Nucleus accumbens (tissue), 56 donors: ENCODE measurements at places on chromosomes 2 and 18.

GRCh38 chr18:43542016-43542415, 264.7 kb upstream of the SYT4 start:
- no peak for DNase-seq

DNA sequence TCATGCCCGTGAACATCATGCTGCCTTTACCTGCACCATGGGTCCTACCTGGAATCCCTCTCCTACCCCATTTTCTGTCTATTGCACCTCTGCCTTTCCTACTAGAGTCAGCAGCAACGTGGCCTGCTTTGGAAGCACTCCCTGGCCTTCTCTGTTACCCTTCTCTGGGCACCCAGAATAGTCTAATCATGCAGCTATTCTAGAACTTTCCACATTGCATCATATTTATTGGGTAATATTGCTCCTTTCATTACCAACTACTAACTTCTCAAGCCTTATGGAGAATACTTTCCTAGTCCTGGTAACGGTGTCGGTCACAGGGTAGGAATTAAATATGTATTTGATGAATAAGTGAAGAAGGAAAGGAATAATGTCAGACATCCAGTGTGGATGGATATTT, 33.3 kb upstream of the CREG2 start:
- DNase-seq, result no peak

GRCh38 chr2:40592218-40592617, 140.3 kb upstream of the SLC8A1 start:
- no peak for DNase-seq

- no peak for DNase-seq
Measured at GRCh38 chr2:224401641-224402342, at the start of gene FAM124B. FAM124B (minus strand) TSS chr2:224402107; CDS start chr2:224401768, 339 bp downstream.

GRCh38 chr2:224405412-224405811, 3.5 kb upstream of the FAM124B start:
- DNase-seq, result no peak

DNA sequence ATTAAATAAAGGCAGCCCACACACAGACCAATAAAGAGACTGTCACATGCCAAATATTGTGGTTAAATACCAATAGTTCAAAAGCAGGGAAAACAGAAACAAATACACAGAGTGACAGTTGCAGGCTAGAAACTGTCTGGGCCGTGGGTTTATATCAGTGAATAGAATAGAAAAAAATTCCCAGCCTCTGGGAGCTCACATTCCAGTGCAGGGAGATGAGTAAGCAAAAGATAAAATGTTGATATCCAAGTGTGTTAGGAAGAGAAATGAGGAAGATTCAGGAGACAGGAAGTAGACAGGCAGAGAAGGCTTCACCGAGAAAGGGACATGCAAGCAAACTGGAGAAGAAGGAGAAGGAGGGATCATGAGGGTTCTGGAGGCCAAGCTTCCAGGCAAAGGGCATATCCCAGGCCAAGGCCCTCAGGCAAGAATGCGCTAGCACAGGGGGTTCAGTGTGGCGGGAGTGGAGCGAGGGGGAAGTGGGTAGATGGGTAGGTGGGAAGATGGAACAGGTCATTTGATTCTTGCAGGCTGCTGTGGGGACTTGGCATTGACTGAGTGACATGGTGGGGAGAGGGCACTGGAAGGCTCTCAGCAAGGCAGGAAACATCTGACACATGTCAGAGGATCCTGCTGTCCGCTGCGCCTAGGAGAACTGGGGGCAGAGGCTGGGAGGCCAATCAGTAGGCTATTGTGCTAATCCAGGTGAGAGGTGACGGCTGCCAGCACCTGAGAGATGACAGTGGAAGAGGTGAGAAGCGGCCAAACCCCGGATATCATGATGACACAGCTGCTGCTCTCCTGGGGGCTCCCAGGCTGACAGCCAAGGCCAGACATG, 89.2 kb downstream of the ZBTB7C start:
- DNase-seq, result no peak

DNA sequence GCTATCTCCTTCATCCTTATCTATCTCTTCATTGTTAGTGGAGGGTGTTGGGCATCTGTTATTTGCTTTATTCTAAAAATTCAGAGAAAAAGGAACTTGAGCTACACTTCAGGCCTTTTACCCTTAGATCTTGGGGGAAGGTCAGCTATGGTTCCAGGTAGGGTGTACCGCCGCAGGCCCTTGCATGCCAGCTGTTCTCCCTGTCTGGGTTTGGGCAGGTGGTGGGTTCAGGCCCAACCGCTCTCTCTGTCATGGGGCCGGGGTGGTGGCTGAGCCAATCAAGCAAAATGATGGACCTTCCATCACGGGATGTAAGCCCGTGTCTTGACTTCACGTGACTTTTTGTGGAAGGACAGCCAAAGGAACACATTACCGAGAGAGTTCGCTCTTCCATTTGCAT, 231.1 kb downstream of the LDLRAD4 start:
- DNase-seq, result no peak

GRCh38 chr2:18176679-18177215, 298.3 kb downstream of the KCNS3 start:
- DNase-seq, result no peak

DNA sequence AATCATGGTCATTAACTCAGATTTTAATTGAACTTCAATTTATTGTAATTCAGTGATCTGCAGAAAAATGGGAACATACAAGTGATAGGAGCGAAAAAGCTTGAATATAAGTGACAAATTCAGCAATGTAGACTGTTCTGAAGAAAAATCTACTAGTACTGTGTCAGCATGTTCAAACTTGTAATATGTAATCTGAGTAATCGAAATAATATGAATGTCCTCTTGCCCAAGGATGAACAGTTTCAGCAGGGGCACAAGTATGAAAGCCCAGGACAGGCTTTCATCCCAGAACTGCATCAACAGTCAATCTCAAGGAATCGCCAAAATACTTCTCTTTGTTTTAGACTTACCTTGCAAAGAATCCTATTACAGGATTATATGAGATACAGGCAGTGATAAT, 1110.5 kb downstream of the LRP1B start:
- no peak for DNase-seq

GRCh38 chr2:45808294-45808800, 156.9 kb downstream of the PRKCE start:
- DNase-seq, result no peak

DNA sequence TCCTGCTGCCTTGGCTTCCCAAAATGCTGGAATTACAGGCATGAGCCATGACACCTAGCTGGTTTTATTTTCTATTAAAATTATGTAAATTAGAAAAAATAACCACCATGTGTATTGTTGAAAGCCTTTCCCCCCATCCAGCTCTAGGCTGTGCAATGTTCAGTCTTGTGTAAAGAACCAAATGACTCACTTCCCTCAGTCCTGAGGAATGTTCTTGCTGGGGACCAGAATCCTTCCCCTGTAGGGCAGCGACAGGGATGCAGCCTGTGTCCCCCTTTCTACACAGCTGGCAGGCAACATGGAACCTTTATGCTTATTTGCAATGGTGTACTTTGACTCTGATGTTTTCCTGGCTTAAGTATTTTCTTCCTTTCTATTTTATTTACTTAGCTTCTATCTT, 29.4 kb downstream of the AOX1 start:
- no peak for DNase-seq

GRCh38 chr2:143422681-143423080, 293.5 kb downstream of the ARHGAP15 start:
- no peak for DNase-seq

DNA sequence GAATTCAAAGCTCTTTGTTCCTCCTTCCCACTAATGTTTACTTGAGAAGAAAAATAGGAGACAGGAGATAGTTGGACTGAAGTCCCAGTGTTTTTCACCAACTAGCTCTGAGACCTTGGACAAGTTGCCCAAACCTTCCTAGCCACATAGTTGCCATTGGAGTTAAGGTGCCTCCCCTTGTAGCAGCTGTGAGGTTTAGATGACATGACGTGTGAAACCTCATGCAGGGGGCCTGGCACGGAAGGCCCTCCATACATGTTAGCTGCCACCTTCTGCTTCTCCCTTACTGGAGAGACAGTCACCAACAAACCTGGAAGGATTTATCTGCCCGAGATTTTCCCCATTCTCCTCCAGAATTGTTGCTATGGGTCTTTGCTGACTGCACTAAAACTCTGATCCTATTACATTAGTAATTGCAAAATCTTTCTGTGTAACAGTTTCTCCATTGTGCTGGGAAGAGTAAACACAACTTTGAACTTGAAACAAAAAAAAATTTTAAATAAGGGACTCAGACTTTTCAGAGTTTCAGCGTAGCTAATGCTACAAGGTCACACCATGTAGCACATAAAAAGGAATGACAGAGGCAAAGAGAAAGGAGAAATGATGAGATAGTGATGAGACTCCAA, 23.8 kb upstream of the CABYR start:
- DNase-seq, result no peak

DNA sequence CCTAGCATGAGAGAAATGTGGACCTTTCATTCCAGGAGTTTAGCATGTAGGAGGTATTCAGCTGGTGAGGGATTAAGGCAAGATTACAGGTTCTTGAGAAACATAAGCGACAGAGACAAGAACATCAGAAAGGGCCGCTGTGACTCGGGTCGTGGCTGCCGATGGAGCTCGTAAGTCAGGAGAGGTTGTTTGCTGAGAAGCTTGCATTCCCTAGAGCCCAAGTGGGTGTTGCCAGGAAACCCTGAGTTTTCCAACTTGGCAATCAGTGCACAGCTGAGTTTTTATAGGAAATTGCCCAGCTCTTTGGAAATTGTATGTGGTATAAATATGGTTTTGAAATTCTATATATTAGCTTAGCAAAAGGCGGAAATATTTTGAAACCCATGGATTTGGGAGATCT, 46.4 kb upstream of the CYP1B1 start:
- no peak for DNase-seq

DNA sequence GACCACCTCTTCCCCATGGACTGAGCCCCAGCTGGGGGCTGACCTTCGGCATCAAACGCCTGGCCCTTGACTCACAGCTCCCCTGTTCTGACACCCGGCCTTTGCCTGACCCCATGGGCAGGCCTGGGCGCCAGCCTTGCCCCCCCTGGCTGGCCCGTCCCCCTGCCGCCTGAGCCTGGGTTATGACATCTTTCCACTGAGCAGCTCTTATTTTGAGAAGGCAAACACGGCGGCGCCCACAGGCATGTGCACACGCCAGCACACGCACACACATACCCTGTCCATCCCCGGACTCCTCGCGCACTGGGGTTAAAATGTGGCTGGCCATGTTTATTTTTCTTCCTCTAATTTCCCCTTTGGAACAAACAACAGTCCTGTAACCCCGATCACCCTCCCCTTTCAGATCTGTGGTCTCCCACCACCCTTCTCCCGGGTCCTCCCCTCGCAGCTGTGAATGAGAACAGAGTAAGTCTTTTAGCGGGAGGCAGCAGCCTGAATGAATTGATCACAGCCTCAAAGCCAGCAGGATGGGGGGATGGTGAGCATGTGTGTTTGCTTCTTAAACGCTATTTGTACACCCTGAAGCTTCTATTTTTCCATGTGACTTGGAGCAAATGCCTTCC, 11.8 kb upstream of the ATOH8 start:
- peak; percentile 80 for DNase-seq

DNA sequence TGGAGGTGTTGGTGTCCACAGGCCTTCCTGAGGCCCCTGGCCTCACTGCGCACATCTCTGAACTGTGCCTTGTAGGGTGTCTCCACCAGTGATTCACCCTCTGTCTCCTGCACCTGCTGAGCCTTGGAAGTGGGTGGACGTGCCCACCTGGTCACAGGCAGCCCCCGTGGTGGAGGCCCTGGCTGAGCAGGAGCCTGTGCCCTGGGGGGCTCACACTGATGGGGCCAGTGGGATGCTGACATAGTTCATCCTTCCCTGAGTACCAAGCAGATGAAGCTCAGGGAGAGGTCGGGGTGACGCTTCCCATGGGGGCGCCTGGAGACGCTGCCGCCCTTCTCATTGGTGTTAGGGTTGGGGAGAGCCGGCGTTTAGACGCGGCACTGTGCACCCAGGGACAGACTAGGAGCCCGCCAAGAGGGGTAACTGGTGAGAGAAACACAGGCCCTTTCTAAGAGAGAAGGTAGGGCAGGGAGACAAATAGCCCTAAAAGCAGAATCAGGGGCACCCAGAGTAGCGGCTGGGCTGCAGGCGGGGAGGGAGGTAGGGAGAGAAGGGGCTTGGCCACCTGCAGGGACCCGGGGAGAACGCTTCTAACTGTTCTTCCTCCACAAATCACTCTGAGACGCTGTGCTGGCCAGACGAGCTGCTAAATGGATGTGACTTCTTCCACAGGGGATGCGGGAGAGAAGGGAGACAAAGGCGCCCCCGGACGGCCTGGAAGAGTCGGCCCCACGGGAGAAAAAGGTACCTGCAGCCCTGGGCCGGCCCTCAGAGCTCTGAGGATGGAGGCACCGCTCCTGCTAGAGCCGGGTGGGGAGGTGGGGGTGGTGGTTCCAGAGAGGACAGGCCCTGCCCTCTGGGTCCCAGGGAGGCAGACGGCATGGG, 18.0 kb downstream of the COLEC11 start:
- DNase-seq, result no peak

GRCh38 chr2:95514718-95515117, 30.2 kb upstream of the TRIM43B start:
- no peak for DNase-seq

DNA sequence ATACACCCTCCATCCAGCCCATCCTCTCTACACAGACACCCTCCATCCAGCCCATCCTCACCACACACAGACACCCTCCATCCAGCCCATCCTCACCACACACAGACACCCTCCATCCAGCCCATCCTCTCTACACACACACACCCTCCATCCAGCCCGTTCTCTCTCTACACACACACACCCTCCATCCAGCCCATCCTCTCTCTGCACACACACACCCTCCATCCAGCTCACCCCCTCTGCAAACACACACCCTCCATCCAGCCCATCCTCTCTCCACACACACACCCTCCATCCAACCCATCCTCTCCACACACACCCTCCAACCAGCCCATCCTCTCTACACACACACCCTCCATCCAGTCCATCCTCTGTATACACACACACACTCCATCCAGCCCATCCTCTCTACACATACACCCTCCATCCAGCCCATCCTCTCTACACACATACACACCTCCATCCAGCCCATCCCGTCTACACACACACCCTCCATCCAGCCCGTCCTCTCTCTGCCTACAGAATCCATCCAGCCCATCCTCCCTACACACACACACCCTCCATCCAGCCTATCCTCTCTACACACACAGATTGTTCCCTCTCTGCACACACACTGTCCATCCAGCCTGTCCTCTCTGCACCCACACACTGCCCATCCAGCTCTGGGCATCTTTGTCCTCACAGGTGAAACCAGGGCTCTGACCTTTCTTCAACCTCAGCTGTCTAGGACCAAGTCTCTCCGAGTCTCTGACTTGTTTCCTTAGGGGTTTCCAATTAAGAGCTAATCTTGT, 81.2 kb downstream of the EIPR1 start:
- no peak for DNase-seq
